ENCODE measurements at places on chromosomes 12 and 14.

DNA sequence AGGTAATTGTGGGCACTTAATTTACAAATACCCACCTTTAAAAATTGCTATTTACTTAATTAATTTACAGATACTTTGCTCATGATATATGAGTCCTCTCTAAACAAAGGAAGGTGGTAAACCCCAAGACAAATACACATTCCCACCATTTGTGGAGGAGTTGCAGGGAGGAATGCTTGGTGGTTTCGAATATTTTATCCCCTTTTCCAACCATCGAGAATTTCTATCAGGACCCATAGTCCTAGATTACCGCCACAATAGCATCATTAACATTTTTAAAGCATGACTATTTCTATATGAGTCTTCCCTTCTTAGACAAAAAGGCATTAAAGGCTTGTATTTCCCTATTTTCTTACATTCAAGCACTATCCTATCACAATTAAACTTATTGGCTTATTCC, 34.2 kb upstream of the PLEKHA5 start:
- no peak for DNase-seq

DNA sequence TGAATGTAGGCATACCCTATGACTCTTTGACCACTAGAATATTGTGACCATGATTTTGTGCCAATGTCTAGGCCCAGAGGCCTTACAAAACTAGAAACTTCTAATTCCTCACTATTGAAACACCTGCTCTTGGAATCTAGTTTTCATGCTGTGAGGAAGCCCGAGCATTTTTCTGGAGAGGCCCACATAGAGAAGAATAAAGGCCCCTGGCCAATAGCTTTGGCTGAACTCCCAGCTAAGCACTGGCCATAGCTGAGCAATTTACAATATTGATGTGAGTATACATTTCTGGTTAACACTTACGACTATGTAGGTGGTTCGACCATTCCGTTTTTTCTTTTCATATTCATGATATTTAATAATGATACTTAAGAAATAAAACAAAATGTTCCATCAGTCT, 190.3 kb downstream of the KCNH5 start:
- no peak for DNase-seq

GRCh38 chr12:31736472-31736871, 7.7 kb upstream of the AMN1 start:
- DNase-seq = no peak

- no peak for DNase-seq
Observed at GRCh38 chr12:460261-461230, 807 bp downstream of the B4GALNT3 start.

- DNase-seq = no peak
Observed at GRCh38 chr12:125245581-125246557, 180.6 kb downstream of the AACS start.

- DNase-seq = no peak
Observed at GRCh38 chr12:80422550-80422949, 21.5 kb upstream of the PTPRQ start.

- no peak for DNase-seq
Observed at GRCh38 chr12:123659996-123660727, 10.8 kb upstream of the TCTN2 start.

- no peak for DNase-seq
Observed at GRCh38 chr12:52125476-52125900, 46.0 kb downstream of the SMIM41 start.

- DNase-seq = no peak
Observed at GRCh38 chr12:44839785-44840184, 36.3 kb downstream of the NELL2 start.

DNA sequence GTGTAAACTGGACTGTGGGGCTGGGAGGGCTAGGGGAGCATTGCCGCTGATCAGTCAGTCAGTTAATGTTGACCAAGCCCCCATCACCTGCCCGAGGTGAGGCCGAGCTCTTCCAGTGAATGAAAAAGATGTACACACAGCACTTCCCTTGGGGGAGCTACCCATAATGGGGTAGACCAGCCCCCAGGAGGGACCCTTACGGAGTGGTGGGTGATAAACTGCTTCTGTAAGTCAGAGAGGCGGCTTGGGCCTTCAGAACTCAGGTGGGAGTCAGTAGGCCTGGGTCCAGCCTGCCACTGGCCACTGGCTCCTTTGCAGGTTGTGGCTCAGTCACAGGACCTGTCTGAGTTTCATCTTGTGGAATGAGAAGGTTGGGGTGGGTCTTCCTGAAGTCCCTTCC, 43.5 kb downstream of the TSPAN9 start:
- DNase-seq = no peak

- no peak for DNase-seq
Observed at GRCh38 chr14:94021416-94022157, 4.6 kb upstream of the OTUB2 start.

DNA sequence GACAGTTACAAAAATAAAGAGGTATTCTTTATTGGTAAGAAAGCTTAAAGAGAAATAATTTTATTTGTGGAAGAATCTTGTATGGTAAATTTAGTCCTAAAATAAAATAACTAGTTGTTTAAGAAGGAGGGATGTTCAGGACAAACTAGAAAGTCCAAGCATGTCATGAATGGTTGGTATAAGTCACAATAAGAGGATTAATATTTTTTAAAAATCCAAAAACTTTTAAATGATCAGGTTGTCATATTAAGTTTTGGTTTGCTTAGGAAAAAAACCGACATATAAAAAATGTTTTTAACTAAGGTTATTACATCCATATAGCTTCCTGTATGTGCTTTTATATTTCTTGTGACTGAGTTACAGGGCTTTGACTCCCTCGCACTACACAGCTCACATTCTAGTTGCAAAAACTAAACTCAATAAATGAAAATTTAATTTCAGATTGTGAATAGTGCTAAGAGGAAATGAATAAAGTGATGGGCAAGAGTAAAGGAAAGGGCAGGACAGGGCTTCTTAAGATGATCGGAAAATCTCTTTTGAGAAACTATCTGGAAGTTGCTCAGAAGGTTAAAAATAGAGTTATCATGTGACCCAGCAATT, 80.7 kb upstream of the METAP2 start:
- DNase-seq = no peak

DNA sequence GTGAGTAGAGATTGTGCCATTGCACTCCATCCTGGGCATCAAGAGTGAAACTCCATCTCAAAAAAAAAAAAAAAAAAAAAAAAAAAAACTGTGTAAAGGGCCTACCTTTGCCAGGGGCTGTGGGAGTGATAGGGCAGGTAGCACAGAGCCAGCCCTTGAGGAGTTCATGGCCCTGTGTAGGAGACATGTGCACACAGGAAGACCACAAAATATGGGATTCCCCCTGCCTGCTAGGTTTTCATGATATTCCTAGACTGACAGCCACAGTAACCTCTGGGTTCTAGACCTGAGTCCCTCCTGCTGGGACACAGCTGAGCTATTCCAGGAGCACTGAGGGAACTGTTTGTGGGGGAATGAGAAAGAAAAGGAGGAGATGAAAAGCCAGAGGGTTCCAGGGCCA, 8.3 kb upstream of the SPTSSA start:
- no peak for DNase-seq

DNA sequence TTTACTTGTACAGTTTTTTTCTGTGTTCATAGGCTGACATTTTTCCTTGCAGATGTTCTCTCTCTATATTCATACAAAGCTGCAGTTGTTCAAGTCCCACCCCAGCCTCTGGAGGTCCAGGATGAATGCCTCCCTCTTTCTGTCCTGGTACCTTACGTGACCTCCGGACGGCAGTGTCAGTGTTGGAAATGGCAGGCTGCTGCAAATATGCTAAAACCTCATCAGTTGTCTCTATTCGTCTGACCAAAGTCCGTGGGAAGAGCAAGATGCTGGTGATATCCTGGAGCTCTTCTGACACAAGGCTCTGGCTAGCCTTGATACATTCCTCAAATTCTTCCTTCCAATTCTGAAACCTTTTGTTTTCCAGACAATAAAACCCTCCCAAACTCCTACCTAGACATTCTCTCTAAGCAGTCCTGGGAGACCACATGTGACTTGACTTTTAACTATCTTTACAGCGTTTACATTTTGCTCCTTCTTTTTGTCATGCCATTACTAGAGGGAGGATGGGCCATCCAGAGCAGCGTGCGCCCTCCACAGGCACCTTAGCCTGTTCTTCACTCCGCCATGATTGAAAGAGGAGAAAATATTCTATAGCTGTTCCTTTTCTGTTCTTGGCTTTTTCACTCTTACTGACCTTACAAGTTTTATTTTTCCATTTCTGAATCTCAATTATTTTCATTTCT, 143.6 kb downstream of the RGS6 start:
- no peak for DNase-seq

DNA sequence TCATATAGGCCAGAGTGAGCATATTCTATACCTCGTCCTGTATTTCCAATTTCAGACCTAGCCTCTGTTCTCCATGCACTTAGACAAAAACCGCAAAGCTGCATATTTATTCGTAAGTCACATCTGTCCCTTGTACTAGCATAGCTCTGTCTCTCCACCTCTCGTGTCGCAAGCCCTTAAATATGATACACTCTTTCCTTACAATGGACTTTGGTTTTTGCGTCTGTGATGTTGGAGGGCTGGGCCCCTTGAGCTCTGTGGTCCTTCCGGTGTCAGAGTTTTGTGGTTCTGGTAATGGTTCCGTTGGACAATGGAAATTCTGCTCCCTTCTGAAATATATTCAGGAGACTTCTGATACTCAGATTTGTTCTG, 11.3 kb downstream of the PRKCH start:
- no peak for DNase-seq

GRCh38 chr12:130880411-130880885, 8.6 kb downstream of the RAN start:
- no peak for DNase-seq

GRCh38 chr12:43378448-43378847, 173.6 kb downstream of the ADAMTS20 start:
- no peak for DNase-seq

DNA sequence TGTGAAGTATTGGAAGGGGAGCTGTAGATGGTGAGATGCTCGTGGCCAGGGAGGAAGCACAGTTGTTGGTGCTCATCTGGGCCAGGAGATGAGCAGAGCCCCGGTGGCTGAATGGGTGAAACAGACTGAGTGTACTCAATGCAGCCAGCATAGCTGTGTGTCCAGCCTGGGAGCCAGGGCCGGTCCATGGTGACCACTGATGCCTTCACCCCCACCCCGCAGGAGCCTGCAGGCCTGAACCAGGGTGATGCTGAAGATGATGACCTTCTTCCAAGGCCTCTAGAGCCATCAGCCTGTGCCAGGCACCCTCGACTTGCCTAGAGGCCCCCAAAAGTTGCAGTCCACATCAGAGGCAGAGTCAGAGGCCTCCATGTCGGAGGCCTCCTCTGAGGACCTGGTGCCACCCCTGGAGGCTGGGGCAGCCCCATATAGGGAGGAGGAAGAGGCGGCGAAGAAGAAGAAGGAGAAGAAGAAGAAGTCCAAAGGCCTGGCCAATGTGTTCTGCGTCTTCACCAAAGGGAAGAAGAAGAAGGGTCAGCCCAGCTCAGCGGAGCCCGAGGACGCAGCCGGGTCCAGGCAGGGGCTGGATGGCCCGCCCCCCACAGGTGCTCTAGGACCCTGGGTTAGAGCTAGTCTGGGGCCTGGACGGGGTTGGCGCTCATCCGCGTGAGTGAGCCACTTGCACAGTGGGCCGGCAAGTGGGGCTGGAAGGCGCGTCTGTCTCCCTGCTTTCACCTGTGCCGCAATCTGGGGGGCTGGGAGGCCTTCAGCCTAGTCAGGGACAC, 3.0 kb downstream of the TNFAIP2 start:
- no peak for DNase-seq

DNA sequence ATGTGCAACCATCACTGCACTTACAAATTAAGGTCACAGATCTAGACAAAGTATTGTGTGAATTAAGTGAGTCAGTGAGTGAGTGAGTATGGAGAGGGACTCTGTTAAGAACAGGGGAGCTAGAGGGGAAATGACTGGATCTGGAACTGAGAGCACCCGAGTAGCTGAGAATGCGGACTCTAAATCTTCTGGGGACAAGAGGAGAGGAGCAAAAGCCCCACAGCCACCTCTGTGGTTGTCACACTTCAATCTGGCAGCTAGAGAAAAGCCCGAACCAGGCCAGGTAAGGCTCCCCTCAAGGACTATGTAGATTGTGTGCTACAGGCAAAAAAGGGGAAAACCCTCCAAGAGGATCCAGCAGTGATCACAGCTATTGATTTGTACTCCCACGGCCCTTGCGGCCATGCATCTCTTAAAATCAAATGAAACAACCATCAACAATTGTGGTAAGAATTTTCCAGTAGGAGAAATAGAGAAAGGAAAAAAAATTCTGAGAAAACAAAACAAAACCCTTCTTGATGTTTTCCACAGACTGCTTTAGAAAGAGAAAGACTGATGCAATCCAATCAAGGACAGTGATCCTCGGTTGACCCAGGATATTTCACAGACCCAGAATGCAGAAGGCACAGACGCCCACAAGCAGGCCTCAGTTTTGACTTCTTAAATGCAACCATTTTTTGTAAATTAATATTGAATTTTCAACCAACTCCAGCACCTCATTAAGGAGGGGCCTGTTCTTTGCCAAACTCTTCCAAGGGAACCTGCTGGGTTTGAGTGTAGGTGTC, 109.6 kb downstream of the SLC38A6 start:
- DNase-seq = no peak

GRCh38 chr12:107079172-107080011, 14.0 kb downstream of the CRY1 start:
- DNase-seq = no peak

DNA sequence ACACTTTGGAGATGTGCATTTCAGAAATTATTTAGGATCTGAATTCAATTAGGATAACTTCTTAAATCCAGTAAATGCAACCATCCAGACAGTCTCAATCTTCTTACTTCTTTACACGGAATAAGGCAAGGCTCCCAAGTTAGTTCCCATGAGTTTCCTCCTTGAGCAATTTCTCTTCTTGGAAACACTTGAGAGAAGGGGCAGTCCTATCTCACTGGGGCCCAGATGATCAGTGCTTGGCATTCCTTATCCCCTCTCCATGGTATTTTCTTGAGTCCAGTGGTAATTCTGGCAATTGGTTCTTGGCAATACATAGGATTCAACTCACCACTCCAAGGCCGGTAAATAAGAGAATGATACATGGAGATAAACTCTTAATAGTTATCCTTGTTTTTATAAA, 87.1 kb upstream of the PTHLH start:
- no peak for DNase-seq

GRCh38 chr12:120998435-120998834, 17.9 kb downstream of the C12orf43 start:
- DNase-seq = no peak

- DNase-seq = no peak
Observed at GRCh38 chr14:68368850-68369249, 424.0 kb downstream of the ZFP36L1 start.

DNA sequence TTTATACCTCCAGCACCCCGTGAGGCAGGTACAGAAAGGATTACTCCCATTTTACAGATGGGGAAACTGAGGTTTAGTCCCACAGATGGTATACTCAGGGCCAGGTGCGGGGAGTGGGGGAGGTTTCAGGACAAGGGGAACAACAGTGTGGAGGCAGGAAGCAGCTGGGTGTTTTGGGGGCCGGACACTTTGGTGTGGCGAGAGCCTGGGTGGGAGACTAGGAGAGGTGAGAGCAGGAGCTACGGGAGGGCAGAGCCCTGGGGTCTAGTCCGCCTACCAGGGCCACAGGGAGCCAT, 61.7 kb downstream of the DIO3 start:
- DNase-seq = no peak

All from stimulated activated CD8-positive, alpha-beta memory T cell treated with anti-CD3 and anti-CD28 coated beads, Interleukin-2, amount 100 ng/mL, for 1 hour (primary cell).